ENCODE measurements at places on chromosomes 6 and 20.

DNA sequence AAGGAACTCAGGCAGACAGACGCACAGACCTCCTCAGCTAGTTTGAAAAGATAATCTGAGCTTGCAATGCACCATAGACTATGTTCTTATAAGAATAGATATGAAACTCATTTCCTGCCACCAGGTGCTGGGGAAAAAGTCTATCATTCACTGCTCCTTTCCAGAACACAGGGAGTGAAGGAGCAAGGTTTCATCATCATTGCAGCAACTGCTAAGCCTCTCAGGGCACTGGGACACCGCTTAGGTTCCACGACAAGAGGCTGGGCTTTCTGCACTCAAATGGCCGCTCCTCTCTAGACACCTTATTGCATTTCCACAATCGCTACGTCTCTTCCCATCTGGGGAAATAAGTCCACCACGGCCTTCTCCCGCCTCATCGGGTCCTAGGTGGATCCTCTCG is 418.5 kb upstream of the JARID2 start:
- DNase-seq, result no peak

DNA sequence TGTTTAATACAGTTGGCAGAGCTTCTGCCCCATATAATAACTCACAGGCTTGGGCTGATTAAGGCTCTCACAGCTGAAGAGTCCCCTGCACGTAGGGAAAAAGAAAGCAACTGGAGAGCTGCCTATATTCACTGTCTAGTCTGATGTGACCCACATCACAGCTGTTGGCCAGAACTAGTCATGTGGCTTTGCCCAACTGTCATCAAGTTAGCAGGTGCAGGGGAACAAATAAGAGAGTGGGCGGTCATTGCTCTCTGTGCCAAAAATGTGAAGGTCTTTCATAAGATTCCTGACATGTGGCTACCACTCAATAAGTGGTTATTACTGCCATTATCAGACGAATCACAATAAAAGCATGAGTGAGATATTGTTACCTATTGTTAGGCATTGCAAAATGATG is 665.2 kb downstream of the DOK5 start:
- no peak for DNase-seq

- DNase-seq, result no peak
Measured at GRCh38 chr6:69791065-69791471, 5.7 kb downstream of the LMBRD1 start.

DNA sequence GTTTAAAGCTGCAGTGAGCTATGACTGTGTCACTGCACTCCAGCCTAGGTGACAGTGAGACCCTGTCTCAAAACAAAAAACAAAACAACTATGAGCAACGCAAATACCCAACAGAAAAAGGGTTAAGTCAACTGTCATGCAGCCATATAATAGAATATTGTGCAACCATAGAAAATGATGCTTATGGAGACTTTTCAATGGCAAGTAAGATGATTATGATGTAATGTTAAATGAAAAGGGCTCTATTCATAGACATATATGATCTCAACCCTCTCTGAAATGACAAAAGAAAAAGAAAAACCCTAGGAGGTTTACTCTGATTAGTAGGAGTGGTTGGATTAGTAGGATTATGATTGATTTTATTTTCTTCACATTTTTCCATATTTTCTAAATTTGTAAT is 41.3 kb upstream of the TBC1D7 start:
- DNase-seq, result no peak

DNA sequence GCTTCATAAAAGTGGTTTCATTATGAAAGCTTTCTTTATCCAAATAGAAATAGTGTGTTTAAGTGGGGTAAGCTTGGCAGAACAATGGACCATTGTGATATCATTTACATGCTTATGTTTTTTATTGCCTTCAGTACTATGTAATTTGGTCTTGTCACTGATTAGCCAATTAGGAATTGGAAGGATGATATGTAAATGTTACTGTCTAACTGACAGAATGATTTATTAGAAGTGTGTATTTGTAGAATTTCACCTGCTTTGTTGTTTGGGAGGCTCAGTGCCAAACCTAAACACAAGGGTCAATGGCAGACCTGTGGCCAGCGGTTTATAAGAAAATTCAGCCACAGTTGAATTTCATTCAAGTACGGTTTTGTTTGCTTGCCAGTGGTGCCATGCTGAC is 39.0 kb downstream of the AIG1 start:
- no peak for DNase-seq

Data from GM19239 (cell line).